ENCODE measurements at places on chromosomes 12 and 14. TPM values are rescaled to one million over a fixed set of nuclear protein-coding genes. Genes with fewer than 3 reads are reported as not detected.

Gene APOLD1
- total RNA-seq = 3.7 TPM

Gene NDUFA9
- 158 TPM for total RNA-seq

Gene SLC39A5
- 3.2 TPM for total RNA-seq

Gene KRT71
- not detected for total RNA-seq

Gene CELA1
- not detected for total RNA-seq

- no peak overlapping the region for H3K4me3 ChIP-seq
- no peaks in the 10 kb centered on the region for H3K4me1 ChIP-seq
- no peak overlapping the region for H3K27ac ChIP-seq
- no peaks in the 10 kb centered on the region for H3K36me3 ChIP-seq
Measured at GRCh38 chr14:63435838-63436237, 107.3 kb downstream of the PPP2R5E start.

DNA sequence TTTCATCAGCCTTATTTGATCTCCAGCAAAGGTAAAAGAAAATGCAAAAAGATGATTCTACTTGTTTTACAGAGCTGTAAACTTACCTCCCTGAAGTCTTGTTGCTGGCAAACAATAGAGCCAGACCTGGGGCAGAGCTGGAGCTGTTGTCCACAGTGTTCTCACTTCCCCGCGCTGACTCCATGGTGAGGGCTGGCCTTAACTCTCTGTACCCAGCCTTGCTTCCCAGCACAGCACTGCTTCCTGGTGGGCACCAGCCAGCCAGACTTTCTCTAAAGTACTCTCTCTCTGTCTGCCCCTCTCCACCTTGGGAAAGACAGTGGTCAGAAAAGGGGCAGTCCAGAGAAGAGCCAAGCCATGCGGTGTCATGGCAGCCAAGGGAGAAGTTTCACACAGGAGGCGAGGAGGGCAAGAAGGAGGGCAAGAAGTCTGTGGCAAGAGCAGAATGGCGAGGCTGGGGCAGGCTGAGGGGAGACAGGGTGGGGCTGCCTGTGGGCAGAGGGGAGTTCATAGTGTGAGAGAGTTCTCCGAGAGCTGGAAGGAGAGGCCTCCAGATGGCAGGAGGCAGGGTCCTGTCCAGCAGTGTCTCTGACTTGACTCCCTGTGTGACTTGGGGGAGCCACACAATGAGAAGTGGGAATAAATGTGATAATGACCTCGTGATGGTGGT lies 9.3 kb downstream of the EVL start:
- H3K27ac ChIP-seq = no peak overlapping the region
- no peaks in the 10 kb centered on the region for H3K4me1 ChIP-seq
- no peaks in the 10 kb centered on the region for H3K36me3 ChIP-seq
- H3K27me3 ChIP-seq = no peaks in the 10 kb centered on the region
- H3K4me3 ChIP-seq = no peak overlapping the region

DNA sequence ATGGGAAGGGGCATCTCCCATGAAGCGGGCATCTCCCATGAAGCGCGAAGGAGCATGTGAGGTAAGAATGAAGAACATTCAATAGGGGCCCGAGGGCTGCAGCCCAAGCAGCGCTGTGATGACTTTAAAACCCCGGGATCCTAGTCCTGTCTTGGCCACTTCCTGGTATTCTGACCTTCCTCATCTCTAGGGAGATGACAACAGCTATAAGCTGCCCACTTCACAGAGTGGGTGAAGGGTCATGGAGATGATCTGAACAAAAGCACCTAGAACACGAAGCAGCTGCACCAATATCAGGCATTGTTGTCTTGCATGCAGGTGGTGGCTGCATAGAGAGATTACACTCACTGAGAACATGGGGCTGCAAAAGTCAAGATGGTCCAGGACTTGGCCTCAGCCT lies 64.5 kb downstream of the SPTB start:
- peak; percentile 20 for DNase-seq
- H3K4me3 ChIP-seq = no peak overlapping the region
- peaks cover 20% of the 10 kb centered on the region for H3K27me3 ChIP-seq
- H3K27ac ChIP-seq = no peak overlapping the region
- no peaks in the 10 kb centered on the region for H3K36me3 ChIP-seq

- H3K4me3 ChIP-seq = no peak overlapping the region
- H3K27ac ChIP-seq = no peak overlapping the region
- no peaks in the 10 kb centered on the region for H3K27me3 ChIP-seq
- H3K4me1 ChIP-seq = no peaks in the 10 kb centered on the region
Measured at GRCh38 chr14:97442363-97442762, 645.2 kb downstream of the VRK1 start.

DNA sequence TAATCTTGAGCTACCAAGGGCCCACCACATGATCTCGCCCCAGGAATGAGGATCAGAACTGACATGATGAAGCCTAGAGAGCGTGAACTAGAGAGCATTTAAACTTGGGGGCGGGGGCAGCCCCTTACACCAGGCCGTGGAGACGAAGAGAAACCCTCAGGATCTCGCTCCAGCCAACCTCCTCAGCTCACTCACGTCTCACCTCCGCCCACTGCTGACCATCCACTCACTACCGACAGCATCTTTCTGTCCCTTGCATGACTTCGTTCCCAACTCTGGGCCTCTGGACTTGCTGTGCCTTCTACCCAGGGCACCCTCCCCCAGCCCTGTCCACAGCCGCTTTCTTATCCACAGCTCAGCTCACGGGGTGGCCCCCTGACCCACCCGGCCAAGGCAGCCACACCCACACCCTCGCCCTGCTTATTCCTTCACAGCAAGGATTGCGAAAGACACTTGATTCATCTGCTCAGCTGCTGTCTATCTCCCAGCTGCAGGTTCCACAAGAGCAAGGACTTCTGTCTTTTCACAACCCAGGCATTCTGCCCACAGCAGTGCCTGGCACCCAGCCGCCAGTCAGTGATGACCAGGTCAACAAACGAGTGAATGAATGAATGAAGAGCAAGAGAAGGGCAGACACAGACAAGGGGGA lies 6.4 kb downstream of the STX2 start:
- no peaks in the 10 kb centered on the region for H3K27me3 ChIP-seq
- H3K27ac ChIP-seq = no peak overlapping the region
- DNase-seq = peak; percentile 49
- no peaks in the 10 kb centered on the region for H3K36me3 ChIP-seq
- H3K4me3 ChIP-seq = no peak overlapping the region
- peaks cover under 1% of the 10 kb centered on the region for H3K4me1 ChIP-seq
